Dorsolateral prefrontal cortex (tissue), 122 donors: ENCODE measurements at places on chromosomes 6 and 20.

- no peak for DNase-seq
Measured at GRCh38 chr6:69337311-69337710, 459.5 kb downstream of the LMBRD1 start.

DNA sequence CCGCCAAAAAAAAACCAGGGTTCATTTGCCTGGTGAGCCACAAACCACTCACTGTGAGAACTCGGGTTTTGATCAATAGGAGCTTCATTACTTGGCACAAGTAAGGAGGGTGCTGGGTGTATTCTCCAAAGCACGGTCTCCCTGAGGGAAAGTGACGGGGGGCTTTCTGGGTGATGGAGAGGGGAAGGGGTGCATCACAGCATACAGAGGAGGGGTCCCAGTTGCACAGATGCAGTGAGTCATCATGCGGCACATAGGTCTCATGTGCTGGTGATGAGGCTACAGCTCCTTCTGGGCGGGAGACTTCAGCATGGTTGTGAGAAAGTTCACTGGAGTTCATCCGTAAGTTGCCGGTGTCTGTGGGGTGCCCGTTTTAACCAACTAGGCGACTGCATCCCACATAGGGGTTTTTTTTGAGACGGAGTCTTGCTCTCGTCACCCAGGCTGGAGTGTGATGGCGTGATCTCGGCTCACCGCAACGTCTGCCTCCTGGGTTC lies 36.2 kb downstream of the SUN5 start:
- no peak for DNase-seq

- no peak for DNase-seq
Measured at GRCh38 chr20:41391587-41392001, 25.0 kb upstream of the EMILIN3 start.

DNA sequence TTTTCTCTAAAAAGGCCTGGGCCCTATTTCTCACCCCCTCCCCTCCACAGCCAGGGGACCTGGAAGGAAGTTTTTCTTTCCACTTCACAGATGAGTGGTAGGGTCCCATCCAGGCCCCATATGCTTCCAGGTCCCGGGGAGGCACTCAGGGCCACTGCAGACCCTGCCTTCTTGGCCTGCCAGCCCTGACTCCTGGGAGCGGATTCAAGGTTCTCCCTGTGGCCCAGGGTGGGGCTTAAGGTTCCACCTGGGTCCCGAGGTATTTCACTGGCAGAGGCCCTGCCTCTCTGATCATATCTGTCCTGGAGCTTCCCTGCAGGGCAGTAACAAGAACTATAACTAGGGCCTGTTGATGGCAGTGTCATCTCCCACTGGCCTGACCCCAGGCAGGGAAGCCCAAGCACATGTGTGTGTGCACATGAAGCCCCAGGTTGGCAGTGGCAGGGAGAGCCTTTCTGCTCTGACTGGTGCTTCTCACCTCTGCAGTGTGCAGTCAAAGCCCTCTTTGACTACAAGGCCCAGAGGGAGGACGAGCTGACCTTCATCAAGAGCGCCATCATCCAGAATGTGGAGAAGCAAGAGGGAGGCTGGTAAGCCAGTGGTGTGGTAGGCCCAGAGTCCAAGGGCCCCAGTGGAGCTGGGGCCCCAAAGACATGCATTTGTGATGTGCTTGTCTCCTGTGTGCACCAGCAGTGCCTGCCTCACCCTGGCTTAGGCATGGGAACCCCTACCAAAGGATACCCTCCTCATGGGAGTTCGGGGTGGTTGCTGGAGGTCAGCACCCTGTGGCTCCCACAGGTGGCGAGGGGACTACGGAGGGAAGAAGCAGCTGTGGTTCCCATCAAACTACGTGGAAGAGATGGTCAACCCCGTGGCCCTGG lies 31.2 kb downstream of the PLCG1 start:
- DNase-seq = no peak

- DNase-seq = no peak
Measured at GRCh38 chr20:10786678-10787077, 112.9 kb upstream of the JAG1 start.

- no peak for DNase-seq
Measured at GRCh38 chr20:51980277-51980676, 178.0 kb upstream of the SALL4 start.

DNA sequence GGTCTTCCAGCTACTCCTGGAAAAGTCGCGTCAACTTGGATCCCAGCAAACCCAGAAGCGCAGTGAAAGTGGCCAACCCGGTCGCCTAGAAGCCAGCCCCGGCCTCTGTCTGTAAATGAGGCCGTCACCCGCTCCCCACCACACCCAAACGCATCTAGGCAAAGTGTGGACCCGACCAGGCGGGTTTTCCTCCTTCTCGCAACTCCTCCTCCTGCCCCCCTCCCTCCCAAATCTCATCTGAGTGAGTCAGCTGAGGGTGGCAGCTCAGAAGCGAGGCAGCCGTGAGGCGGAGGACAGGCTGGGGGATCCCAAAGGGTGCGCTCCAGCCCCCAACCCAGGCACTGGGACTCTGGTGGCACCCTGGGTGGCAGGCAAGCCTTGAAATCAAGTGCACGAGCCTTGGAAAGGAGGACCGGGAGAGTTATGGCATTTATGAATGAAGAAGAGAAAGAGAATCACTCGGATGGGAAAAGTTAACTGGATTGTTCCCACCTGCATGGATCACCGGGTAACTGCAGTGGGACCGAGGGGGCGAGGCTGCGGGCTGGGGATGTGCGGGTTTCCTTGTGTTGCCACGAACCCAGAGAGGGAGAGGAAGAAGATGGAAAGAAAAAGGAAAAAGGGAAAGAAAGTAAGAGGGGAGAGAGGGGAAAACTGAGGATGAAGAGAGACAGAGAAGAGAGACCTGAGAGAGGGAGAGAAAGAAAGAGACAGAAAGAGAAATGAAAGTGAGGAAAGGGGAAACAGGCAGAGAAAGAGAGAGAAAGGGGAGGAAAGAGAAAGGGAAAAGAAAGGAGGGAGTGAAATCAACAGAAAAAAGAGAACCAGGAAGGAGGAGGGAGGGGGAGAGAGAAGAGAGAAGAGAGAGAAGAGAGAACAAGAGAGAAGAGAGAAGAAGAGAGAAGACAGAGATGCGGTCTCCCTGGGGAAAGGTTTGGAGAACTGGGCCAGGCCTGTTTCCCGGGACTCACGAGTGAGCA lies at the start of gene APCDD1L:
TSS of gene APCDD1L (minus strand) at position 167 of the 980 bp plus-strand sequence. CDS start 692 bp downstream, outside the sequence.
- DNase-seq = no peak

DNA sequence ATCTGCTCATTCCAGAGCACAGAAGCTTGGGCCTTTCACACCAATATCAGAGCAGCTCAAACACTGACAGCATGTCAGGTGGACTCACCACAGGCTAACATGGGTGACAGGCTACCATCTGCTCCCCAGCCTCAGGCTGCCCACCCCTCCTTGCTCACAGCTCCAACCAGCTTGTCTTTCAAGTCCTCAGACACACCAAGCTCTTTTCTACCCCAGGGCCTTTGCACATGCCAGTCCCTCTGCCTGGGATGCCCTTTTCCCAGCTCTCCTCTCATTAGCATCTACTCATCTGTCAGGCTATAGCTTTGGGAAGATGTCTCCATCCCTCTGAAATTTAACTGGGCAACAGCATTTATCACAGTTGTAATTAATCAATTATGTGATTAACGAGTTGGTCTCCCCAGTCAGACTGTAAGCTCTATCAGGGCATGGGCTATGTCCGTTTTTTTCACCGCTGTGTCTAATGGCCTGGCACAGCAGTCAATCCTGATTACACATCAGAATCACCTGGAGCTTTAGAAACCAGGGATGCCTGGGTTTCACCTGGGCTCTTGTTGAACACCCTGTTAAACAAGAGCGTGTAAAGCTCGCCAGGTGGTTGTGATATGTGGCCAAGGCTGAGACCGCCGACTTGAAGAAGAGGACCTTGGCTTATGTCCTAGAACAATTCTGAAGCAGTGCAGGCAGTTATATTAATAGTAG lies 88.9 kb upstream of the MRPS10 start:
- no peak for DNase-seq

DNA sequence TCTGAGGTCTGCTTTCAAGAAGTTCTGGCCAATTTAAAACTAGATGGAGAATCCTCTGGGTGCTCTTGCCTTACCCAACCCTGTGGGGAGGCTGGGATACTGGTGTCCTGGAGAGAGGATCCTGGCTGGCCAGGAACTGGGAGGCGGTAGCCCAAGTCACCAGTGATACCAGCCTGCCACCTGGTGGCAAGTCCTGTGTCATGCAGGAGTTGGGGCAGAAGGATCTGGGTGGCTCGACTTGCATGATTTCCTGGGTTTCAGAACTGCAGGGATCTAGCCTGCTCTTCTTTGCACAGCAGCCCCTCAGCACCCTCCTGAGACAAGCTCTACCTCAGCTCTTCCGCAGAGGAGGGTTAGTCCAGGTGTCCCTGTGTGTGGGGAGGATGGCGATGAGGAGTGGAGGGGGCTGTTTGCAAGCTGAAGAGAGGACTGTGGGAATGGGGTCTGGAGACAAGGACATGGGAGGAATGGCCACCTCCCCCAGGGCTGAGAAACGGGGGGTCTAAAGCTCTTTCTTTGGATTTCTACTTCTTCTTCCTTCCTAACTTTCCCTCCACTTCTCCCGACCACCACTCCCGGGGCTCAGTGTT lies 4.2 kb downstream of the KCNK17 start:
- DNase-seq = peak; percentile 76

GRCh38 chr6:44219053-44219814 lies 2.5 kb downstream of the MYMX start:
- DNase-seq = peak; percentile 60

DNA sequence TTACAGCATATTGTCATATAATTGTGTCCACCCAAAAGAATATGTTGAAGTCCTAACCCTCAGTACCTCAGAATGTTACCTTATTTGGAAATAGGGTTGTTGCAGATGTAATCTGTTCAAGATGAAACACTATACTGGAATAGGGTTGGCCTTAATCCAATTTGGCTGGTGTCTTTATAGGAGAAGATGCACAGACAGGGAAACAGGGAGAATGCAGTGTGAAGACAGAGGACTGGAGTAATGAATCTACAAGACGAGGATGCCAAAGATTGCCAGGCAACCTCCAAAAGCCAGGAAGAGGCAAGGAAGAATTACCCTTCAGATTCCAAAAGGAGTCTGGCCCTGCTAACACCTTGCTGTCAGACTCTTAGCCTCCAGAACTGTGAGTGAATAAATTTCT lies 482.9 kb downstream of the PTPRT start:
- DNase-seq = no peak

- no peak for DNase-seq
Measured at GRCh38 chr6:89564752-89565427, 73.7 kb downstream of the LYRM2 start.

GRCh38 chr6:136503303-136504029 lies 46.8 kb downstream of the MAP7 start:
- no peak for DNase-seq

- DNase-seq = no peak
Measured at GRCh38 chr6:1930356-1930755, 315.0 kb downstream of the GMDS start.

DNA sequence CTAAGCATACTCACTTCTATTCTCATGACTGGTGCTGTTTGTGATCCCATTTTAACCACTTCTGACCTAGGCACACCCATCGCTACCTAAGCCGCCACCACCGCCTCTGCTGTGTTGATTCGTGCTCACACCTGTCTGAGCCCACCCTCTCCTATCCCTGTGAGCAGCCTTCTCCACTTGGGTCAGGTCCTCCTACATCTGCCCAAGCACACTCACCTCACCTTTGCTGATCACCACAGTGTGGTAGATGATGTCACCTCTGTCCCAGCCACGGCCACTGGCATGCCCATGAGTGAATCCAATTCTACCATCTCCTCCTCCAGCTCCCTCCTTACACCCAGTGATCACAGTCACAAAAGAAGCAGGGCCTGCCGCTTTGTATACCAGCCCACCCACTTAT lies 20.8 kb downstream of the MUC22 start:
- DNase-seq = no peak

DNA sequence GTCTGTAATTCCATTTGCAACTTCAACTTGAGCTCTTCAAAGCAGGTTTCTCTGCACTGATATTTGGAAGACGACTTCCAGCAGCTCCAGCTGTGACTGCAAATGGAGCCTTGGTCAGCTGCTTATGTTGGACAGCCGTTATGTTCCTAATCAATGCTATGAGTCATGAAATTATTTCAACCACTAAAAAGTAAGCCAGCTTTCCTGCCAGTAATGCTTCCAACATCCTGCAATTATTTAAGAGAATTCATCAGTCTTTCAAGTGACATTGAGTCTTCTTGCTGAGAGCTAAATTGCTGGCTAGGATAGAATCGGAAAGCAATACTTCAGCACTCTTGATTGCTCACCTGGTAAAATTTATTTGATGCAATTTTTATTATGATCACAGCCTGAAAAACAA lies 375.7 kb downstream of the MMUT start:
- no peak for DNase-seq
